Left lobe of liver (tissue), 2 donors: ENCODE measurements at places on chromosomes 4 and X.

DNA sequence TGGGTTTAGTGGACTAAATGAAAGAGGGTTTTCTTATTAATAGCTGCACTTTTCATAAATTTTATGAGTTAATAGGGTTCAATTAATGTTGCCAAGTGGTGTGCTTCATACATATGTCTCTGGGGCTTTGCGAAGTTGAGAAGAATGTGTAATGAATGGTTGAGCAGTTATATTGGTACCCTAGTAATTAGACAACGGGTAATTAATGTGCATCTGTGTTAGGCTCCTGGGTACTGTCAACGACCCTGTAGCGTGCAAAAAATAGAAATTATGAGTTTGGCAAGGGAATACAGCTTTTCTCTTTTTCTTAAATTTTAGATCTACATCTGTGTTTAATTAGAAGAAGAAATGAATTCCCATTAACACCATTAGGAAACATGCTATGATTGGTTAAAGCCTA lies 1027.7 kb downstream of the ARAP2 start:
- DNase-seq, result no peak

GRCh38 chr4:173434231-173434630 lies 35.3 kb upstream of the SCRG1 start:
- DNase-seq, result no peak

- no peak for DNase-seq
These were observed 183.7 kb upstream of the LDB2 start for GRCh38 chr4:17082186-17082585.

DNA sequence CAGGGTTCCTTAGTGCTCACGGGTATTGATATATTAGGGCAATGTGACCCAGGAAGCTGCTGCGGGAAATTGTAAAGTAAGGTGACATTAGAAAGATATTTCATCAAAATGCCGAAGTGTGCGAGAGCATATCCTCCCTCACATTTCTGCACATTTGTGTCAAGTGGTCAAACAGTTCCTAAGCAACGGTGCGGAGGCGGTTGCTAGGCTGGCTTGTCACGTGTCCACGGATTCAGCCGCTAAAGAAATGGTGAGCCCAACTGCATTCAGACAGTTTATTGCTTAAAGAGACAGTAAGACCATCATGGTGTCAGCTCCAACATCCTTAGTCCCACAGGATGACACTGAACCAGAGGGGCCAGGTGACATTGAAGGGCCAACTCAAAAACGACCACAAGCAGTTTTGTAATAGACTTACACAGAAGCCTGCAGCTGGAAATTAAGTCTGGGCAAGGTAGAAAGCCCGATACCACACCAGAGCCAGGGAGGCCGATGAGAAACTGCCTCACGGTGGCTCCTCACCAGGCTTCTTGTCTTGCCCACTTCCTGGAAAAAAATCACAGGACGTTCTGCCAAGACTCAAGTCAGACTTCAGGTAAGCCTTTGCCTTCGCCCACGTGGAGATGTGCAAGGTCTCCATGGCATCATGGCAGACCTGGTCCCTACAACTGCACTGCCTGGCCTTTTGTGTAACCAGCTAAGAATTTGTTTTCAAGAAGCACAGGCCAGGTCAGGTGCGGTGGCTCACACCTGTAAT lies 50.4 kb downstream of the USP11 start:
- no peak for DNase-seq

GRCh38 chrX:16606142-16606720 lies 43.7 kb upstream of the S100G start:
- no peak for DNase-seq

GRCh38 chrX:123971982-123972381 lies 10.5 kb downstream of the STAG2 start:
- DNase-seq, result no peak

- DNase-seq, result no peak
These were observed 58.1 kb downstream of the SLC10A6 start for GRCh38 chr4:86791126-86791525.

DNA sequence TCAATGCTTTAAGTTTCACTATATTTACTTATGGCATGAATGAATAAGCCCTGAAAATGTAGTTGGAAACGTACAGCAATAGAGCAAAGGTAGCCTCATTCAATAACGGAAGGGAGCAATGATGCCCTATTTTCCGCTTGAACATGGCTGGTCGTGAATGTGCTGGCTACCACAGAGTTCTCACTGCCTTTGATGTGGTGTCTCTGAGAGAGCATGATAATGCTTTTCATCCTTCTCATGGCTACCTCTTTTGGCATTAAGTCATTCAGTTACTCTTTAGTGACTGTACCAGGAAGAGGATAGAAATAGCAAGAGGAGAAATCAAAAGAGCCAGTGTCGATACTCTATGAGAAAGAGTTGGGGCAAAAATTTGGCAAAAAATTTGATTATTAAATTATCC lies 308.0 kb downstream of the PPP3CA start:
- no peak for DNase-seq

DNA sequence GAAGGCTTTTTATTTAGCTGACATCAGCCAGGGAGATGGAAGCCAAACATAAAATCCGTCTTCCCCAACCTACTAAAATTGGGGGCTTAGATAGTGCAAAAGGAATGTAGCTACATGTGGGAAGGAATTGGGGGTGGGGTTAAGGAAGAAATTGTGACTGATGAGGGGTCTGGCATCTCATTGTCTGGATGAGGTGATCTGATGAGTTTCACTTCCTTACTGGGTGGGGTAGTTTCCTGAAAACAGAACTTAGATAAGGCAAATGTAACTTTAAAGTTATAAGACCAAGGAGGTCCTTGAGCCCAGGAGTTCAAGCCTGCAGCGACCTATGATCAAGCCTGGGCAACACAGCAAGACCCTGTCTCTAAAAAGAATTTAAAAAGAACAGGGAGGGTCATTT lies 105.5 kb upstream of the NEIL3 start:
- DNase-seq, result no peak

- DNase-seq, result no peak
These were observed 346.0 kb upstream of the GATB start for GRCh38 chr4:152106781-152107321.

DNA sequence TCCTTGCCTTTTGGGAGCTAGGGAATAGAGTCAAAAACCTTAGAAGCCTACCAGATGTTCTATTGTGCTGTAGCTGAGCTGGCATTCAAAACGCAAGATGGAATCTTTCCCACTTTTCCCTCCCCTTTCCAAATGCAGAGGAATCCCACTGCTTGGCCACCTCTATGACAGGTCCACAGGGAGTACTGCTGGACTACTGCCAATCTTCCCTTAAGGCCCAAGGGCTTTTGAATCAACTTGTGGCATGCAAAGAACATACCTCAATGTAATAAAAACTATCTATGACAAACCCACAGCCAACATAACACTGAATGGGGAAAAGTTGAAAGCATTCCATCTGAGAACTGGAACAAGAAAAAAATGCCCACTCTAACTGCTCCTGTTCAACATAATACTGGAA lies 139.2 kb upstream of the AGTR2 start:
- DNase-seq, result no peak

GRCh38 chr4:85672959-85673358 lies 198.0 kb downstream of the ARHGAP24 start:
- DNase-seq, result no peak

GRCh38 chr4:92679149-92679548 lies 375.4 kb downstream of the GRID2 start:
- DNase-seq, result no peak

- no peak for DNase-seq
These were observed 15.2 kb downstream of the SUPT20HL1 start for GRCh38 chrX:24375600-24376131.

- no peak for DNase-seq
These were observed 13.8 kb downstream of the FRYL start for GRCh38 chr4:48766131-48766792.

DNA sequence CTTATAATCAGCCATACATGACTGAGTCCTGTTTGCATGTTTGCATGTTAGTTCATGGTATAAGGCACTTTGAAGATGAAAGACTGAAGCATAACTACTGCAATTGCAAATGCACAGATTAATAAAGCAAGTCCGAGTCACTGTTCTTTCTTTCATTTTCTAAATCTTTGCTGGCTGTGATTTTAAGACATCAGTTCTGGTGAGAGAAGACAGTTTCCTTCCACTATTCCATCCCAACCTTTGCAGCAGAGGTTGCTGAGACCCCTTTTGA lies 28.3 kb downstream of the RASL11B start:
- no peak for DNase-seq

DNA sequence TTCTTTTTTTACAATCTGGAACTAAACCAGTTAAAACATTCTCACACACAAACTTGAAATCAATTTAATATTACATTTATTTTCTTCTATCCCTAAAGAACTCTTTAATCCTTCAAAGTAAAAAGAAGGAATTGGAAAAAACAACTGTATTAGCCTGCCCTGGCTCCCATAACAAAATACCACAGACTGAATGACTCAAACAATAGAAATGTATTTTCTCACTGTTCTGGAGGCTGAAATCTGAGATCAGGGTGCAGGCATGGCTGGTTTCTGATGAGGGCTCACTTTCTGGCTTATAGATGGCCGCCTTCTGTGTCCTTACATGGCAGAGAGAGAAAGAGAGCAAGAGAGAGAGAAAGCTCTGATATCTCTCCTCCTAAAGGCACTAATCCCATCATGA lies 149.4 kb downstream of the PDGFRA start:
- no peak for DNase-seq

GRCh38 chr4:113849771-113850170 lies 88.2 kb upstream of the CAMK2D start:
- peak; percentile 71 for DNase-seq

DNA sequence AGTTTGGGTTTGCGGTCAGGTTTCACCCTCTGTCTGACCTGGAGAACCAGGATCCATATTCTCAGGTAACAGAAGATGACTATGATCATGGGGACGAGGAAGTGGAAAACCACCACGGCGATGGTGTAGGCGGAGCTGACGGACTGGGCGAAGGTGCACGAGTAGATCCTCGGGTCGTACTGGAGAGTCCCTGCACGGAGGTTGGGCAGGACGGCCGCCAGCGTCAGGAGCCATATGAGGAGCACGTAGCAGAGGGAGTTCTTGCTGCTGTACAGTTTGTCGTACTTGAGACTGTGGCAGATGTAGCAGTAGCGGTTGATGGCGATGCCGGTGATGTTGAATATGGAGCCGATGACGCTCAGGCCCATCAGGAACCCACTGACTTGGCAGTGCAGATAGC lies 21.3 kb downstream of the MTNR1A start:
- no peak for DNase-seq

GRCh38 chr4:95531141-95531540 lies 17.6 kb downstream of the UNC5C start:
- no peak for DNase-seq

- DNase-seq, result no peak
These were observed 12.8 kb downstream of the MTM1 start for GRCh38 chrX:150581093-150581775.

- DNase-seq, result no peak
These were observed 31.7 kb downstream of the PSAPL1 start for GRCh38 chr4:7403001-7403400.

DNA sequence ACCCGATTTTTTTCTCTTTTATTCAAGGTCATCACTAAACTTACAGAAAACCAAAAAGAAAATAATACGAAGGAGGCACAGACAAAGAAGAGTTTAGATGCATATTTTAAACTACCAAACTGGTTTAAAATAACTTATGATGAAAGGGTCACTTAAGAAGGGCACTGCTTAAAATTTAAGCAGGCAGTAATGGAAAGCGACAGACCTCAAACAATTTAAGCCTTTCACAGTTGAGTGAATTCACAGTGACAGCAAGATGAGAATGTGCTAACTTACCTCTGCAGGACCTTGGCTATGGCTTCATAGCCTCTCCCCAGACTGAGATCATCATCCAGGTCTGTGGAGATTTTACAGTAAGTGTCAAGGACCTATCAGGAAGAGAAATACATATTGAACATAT lies 112.1 kb downstream of the TTC29 start:
- no peak for DNase-seq
